A549 treated with ZK216348 at 1 μM for 4 hours (cell line): ENCODE measurements at places on chromosomes 1 and 21. TPM values are rescaled to one million over a fixed set of nuclear protein-coding genes. Genes with fewer than 3 reads are reported as not detected.

Gene KMO
- total RNA-seq, result 0.46 to 2.0 TPM (median 1.5 TPM) in 5 replicates

Gene SH2D2A
- total RNA-seq, result 3.0 to 5.3 TPM (median 4.0 TPM) in 5 replicates

Gene RGSL1
- not detected in 5 replicates for total RNA-seq

Gene RAB7B
- total RNA-seq, result 1.0 to 1.8 TPM (median 1.3 TPM) in 5 replicates
